Vagina (tissue), 2 donors: ENCODE measurements at places on chromosomes 3 and 15. TPM values are rescaled to one million over a fixed set of nuclear protein-coding genes. Genes with fewer than 3 reads are reported as not detected.

Gene STXBP5L
- 0.98 TPM for total RNA-seq

Gene CELSR3
- total RNA-seq: 2.2 TPM

Gene BDH1
- 30.2 TPM for total RNA-seq

Gene CCR1
- 7.1 TPM for total RNA-seq

Gene SLC15A2
- 0.49 TPM for total RNA-seq

Gene THPO
- total RNA-seq: 0.74 TPM

Gene FBXL22
- 10.1 TPM for total RNA-seq

Gene ANKRD63
- total RNA-seq: not detected

DNA sequence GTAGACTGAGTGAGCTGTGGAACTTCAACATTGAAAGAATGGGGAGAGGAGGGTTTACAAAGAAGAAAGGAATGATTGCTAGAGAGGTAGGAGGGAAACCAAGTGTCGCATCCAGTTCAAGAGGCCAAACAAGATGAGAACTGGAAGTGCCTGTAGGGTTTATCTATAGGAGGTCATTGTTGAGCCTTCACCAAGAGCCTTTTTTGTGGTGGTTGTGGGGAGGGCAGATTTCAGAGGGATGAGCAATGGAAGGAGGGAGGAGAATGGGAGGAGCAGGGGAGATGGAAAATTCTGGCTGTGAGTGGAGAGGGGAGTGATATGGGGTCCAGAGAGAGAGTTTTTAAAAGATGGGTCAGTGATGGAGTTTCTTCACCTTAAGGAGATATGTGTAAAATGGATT lies 8.5 kb downstream of the PDIA5 start:
- DNase-seq: no peak

DNA sequence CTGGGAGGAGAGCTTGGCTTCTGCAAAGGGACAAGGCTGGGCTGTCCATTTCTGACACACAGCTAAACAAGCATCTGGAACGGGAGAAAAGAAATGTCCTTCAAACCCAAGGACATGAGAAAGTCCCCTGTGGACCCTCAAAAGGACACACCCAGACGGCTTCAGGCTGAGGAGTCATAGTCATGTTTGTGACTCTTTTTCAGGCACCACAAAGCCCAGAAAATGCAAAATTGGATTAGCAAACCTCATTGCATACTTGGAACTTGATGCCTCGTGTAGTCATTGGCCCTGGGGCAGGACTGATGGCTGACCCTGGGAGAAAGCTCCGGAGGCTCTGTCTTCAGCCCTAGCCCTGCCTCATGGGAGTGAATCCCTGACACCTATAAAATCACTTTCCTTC lies 21.5 kb downstream of the FAM174B start:
- DNase-seq: no peak

GRCh38 chr3:37935290-37935668 lies 55.3 kb upstream of the VILL start:
- no peak for DNase-seq

- DNase-seq: no peak
These were observed 14.3 kb upstream of the FILIP1L start for GRCh38 chr3:100128565-100128964.

GRCh38 chr3:184769382-184770170 lies 42.4 kb upstream of the VPS8 start:
- DNase-seq: no peak

DNA sequence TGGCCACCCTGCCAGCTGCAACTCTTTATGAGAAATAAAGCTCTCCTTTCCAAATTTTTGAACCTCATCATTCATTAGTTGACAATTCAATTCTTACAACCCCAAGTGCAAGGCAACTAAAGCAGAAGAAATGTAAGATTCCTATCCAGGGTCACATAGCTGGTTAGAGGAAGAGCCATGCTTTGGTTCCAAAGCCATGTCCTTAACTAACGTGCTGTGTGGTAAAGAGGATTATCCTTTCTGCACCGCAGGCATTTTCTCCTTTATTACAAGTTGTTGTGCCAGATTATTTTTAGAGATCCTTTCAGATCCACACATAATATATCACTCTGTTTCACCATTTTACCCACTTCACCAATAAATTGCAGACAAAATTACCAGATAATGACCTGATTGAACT lies 36.5 kb downstream of the TM4SF18 start:
- no peak for DNase-seq

- peak; percentile 72 for DNase-seq
These were observed 563 bp downstream of the PXYLP1 start for GRCh38 chr3:141231952-141232823.

GRCh38 chr15:89494941-89495637 lies 1.3 kb downstream of the RHCG start:
- DNase-seq: peak; percentile 69

DNA sequence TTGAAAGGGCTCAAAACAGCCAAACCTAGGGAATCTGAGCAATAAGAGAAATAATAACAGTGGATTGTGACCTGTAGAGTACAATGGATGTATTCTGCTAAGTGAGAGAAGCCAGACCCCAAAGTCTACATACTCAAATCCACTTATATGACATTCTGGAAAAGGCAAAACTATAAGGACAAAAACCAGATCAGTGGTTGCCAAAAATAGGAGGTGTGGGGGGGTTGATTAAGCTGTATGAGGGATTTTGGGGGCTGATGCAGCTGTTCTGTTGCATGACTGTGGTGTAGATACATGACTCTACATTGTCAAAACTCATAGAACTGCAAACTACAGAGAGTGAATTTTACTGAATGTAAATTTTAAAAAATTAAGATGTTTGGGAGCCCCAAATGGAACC lies 20.1 kb upstream of the CGNL1 start:
- DNase-seq: no peak

DNA sequence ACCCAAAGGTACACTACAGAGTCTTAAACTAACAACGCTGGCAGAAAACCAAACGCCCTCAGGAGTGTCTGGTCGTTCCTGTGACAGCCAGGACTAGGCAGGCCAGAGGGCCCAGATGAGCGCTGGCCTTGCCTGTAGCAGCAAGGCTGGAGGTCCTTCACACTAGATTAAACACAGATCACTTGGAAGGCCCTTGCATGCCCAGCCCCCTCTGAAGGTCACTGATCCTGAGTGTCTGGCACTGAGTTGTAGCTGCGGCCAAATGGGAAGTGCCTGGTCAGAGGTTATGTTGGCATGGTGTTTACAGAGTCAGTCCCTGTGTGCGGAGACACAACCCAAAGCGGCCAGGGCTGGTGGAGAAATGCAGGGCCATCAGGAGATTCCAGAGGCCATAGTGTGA lies 58.9 kb downstream of the ZNF621 start:
- peak; percentile 85 for DNase-seq

- DNase-seq: no peak
These were observed 27.3 kb upstream of the TRAK1 start for GRCh38 chr3:42063888-42064287.

GRCh38 chr3:62723914-62724217 lies 151.3 kb downstream of the CADPS start:
- DNase-seq: no peak

DNA sequence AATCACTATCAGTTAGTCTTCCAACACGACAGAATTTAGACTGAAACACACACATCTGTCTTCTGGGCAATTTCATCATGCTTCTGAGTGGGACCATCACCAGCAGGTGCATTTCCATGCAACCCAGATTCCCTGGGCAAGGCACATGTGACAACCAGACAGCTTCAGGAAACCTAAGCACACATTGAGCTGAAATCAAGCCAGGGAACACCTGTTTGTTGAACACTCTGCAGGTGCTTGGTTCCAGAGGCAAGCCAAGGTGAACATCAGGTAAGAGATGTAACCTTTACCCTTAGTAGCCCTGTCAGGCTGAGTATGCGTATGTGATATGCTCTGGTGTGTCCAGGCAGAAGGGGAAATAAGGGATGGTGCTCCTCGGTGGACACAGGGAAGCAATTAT lies 3.3 kb upstream of the PSMD2 start:
- DNase-seq: no peak

DNA sequence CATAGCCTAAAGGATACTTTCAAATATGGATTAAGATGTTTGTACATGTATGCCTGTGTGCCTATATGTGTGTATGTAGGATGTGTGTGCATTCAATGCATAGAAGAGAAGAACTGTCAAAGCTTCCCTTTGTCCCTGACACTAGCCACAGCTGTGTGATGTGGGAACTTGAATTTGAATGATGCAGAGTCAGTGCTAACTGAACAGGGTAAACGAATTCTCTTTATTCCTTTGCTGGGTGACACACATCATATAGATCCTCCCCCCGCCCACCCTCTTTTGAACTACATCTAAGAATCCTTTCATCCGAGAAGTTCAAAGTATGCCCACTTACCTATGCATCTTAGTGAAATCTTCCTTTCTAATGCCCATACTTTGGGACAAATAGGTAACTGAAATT lies 228.3 kb downstream of the GAP43 start:
- no peak for DNase-seq

DNA sequence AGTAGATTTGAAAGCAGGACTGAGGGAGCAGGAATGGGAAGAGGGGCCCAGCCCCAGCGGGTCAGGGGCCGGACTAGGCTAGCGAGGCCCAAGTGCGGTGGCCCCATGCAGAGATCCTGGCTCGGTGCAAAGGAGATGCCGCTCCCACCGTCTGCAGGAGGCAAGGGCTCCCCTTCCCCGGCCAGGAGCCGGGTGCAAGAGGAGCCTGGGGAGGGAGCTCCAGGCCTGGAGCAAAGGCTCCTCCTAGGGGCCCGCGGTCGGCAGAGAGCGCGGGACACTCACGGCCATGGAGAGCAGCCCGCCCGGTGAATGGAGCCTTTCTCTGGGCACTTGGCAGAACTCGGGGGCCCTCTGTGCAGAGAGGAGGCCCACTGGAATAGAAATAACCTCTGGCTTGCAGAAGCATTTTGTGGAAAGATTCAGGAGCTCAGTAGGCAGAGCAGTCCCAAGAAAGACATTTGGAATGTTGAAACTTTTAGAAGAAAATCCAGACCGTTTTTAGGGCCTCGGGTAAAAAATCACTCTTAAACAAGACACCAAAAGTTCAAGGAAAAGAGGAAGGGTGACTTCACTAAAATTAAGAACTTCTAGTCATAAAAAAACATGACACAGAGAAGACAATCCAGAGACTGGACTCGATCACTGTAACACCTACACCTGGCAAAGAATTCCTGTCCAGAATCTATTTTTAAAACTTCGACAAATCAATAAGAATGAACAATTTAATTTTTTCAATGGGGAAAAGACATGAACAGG lies 43.0 kb upstream of the USP3 start:
- DNase-seq: no peak

GRCh38 chr3:134392336-134392983 lies 18.2 kb upstream of the AMOTL2 start:
- no peak for DNase-seq
